A172 (cell line): ENCODE measurements at places on chromosomes 12 and 14.

GRCh38 chr12:32964981-32965585 lies 68.5 kb upstream of the PKP2 start:
- DNase-seq: no peak

DNA sequence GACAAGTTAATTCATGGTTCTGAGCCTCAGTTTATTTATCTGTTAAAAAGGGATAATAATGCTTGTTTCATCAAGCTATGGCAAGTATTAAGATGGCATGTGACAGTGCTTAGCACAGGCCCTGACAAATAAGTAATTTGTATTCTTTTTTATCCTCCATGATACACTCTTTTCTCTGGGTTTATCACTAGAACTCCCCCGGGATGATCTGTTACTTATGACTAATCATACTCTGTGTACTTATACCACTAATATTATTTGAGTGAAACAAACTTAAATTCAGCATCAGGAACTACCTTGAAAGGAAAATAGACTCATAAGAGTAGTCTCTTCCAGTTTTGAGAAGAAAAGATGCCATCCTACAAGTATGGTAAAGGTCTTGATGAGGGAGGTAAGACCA lies 283.8 kb downstream of the PAWR start:
- DNase-seq: no peak

DNA sequence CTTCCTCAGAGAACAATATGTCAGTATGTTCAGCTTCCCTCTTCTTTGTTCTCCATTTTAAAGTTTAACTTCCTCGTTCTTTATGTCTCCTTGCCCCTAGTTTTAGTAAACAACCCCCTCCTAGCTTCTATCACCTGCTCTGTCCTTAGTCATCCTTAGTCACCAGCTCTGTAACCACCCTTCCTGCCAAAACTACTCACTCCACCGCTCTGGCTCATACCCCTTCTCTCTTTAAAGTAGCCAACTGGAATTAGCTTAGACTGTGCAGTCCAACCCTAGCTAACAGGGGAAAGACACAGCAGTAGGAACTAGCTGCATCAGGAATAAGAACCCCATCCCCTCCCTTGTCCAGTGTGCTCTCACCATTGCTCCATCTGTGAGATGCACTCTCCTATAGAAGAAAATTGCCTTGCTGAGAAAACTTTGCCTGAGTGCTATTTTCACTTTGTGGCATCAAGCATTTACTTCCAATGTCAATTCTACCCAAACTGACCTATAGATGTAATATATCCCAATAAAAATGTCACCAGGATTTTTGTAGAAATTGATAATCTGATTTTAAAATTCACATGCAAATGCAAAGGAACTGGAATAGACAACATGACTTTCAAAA lies 603.2 kb downstream of the C12orf50 start:
- DNase-seq: peak; percentile 85

GRCh38 chr12:65518771-65519170 lies 240.3 kb downstream of the MSRB3 start:
- DNase-seq: peak; percentile 46

DNA sequence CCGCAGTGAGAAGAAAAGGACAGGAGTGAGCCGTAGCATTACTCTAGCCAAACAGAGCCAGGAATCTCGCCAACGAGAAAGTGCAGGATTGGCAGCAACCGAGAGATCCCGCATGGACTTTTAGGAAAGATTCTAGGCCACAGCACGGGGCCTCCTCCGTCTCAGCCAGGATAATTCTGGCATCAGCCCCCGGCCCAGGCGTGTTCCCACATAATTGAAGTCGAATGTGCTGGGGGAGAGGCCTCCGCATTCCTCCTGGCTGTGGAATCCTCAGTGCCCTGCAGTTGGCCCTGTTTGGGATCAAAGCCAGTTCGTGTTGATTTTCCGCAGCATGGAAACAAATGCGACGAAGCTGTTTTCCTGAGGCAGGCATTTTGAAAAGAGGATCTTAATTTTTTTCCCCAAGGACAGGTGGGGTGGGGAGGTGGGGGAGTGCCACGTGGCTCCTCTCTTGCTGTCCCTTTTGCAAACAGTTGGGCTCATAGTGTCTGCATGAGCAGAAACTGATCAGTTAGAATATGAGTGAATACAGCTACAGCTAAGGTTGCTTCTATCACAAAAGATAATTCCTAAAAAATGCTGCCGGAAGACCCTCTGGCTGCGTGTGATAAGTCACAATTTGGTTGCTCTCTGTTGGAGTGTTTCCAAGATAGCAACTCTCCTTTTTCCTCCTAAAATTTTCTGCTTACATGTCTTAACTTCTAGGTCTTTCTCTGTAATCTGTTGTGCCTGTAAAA lies 37.3 kb upstream of the ATXN2 start:
- no peak for DNase-seq

DNA sequence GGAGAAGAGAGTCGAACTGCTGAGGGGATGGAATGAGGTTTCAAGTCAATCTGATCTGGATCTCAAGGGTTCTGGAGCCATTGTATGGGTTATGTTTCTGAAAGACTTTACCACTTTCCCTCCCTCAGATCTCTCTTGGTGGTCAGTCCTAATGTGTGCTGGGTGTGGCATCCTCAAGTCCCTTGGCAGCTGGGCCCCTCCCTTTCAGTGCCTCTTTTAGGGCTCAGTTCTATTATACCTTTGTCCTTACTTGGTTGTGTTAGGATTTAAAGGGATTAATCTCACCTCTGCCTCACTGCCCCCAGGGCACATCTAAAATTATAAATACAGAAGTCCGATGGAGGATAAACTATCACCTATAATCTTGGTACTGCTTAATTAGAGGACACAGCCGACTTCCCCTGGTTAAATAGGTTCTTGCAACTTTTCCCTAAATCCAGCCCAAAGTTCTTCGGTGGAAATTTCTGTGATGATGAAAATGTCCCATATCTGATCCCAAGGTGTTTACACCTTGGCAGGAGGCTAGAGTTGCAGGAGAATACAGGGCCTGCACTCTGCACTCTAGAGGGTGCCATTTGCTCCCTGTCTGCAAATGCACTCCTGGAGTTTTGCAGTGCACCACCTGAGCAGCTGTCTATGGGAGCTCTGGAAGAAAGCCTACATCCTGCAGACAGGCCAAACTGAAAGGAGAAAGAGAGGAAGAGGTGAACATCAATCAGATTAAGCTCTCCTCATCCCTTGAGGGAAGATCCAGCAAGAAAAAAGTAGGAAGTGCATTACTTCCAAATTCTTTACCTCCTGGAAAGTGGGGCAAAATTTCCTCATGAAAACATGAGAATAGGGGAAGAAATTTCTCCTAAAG lies 106.8 kb downstream of the NUAK1 start:
- DNase-seq: peak; percentile 27

GRCh38 chr12:103868215-103868614 lies 27.2 kb upstream of the NT5DC3 start:
- DNase-seq: no peak

DNA sequence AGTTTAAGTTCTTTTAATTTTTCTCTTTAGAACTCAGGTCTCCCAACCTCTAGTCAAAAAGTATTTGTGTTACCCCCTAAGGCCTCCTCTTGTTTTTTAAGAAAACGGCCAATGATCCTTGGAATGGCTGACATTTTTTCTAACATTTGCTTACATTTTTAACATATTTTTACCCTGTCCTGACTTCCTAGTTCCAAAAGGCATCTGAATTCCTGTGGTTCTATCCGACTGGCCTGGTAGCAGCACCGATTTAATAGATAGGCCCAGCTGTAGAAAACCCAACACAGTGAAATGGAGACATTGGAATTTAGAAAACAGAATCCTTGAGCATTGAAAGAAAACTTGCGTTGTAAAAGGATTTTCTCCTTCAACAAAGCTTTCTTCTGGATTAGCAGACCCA lies 134.7 kb upstream of the GSC start:
- DNase-seq: no peak

DNA sequence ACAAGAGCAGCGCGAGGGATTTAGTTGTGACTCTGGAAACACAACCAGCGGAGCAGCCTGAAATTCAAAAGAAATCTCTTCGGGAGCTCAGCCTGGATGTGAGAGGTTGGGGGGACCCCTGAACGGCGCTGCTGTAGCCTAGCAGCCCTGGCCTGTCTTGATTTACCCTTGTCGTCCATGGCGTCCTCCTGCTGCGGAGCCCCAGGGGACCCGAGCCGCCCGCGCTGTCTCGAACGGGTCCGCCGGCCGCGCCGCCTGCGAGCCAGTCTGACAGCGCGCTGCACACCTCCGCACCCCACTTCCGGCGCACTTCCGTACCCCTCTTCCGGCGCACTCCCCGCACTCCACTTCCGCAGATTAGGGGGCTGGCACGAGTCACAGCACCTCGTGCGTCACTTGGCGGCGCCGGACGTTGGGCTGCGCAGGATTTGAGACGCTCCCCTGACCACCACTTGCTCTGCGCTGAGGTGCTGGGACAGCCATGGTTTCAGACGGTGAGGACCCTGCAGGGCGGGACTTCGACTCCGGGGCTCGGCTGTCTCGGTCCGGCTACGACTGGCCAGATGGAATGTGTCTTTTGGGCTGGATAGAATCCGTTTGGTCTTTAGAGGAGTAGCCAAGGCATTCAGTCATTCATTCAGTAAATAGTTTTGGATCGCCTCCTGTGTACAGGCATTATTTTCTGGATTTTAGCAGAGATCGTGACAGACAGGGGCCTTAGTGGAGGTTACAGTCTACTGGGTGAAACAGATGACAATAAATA lies at the start of the genes EIF2B1 and GTF2H3:
EIF2B1 (minus strand) TSS at position 308 of the 763 bp plus-strand sequence; CDS start at position 179, 129 bp downstream.
GTF2H3 (plus strand) TSS at position 451 of the 763 bp plus-strand sequence; CDS start at position 482, 31 bp downstream.
- peak; percentile 91 for DNase-seq

GRCh38 chr12:92745856-92746550 lies 43.2 kb downstream of the PLEKHG7 start:
- peak; percentile 91 for DNase-seq

- no peak for DNase-seq
These were observed 29.1 kb downstream of the FSCB start for GRCh38 chr14:44477953-44478352.

DNA sequence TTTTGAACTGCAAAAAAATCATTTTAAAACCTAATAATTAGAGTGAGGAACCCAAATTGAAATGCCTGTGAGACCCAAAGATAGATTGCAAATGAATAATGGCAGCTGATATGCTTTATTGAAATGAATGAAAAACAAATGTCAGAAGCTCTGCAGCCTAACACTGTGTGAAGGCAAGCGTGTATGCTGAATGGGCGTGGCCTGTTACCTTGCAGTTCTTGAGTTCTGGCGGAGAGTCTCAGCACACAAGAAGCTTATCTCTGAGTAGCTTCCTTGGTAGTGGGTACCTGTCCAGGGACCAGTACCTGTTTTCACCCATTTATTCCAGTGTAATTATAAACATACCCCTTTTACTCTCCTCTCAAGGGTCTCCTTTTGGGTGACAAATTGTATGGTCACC lies 341.2 kb downstream of the NPAS3 start:
- no peak for DNase-seq

- no peak for DNase-seq
These were observed 3.6 kb downstream of the TPH2 start for GRCh38 chr12:71942259-71942658.

GRCh38 chr14:91367173-91368171 lies 50.1 kb downstream of the CCDC88C start:
- DNase-seq: peak; percentile 83

- DNase-seq: no peak
These were observed 54.0 kb downstream of the ZNF641 start for GRCh38 chr12:48296586-48297282.

DNA sequence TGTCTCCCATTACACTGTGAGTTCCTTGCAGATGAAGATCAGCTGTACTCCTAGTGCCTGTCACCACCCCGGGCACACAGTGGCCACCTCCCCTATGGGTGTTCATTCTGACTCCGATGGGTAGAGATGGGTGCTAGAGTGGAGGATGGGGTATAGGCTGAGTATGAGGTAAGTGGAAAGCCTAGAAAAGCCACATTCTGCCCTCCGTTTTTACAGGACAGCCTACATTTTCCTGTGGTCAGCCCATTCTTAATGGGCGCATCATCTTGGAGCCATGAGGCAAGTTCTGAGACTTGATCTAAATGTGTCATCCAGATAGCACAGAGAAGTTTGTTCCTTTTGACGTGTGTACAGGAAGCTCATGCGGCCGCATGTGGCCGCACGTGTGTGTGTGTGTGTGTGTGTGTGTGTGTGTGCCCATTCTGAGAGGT lies 166.7 kb upstream of the HIF1A start:
- DNase-seq: peak; percentile 79

DNA sequence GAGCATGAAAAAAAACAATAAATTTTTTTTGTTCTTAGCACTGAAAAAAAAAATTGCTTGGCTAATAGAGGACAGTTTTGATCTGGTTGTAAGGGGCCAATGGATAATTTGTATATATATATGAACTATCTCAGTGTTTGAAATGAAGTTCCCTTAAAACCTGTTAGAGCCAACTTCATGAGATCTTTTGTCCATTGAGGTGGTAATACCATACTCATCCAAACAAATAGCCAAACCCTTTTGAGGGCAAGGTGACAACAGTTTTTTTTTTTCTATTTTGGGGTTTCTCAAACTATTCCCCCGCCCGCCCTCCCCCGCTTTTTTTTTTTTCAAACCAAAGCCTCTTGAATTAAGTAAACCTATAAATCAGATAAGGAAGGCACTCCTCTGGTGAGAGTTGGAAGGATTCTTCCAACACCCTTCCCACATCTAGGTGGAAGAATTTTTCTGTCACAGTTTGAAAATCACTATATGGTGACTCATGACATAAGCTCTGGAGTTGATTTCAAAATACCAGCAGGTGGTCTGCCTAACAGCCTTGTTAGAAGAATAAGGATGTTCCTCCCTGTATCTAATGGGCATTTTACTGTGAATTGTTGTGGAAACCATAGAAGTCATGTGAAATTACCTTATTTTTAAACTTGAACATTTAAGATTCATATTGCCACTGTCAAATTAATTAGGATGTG lies 10.2 kb downstream of the ARHGAP5 start:
- DNase-seq: peak; percentile 88

GRCh38 chr12:15856097-15856982 lies 25.8 kb upstream of the STRAP start:
- peak; percentile 40 for DNase-seq

DNA sequence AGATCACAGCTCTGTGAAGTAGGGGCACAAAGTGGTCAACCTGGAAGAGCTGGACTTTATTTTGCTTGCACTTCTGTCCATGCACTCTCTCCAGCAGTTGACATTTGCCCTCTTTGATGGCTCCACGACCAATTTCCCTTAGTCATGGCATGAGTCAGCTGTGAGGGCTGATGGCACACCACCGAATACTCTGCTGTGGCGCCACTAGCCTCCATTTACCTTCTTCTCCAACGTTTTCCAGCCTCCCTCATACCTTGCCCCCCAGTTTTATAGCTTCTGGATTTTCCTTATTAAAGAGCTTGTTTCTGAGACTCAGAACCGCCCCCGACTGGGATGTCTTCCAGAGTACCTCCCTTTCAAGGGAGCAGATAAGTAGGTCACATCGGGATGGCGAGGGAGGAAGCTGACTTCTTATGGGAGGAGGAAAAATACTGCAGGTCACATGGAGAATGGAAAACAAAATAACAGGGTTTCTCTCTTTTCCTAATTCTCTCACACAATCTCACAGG lies 17.6 kb downstream of the NINJ2 start:
- DNase-seq: peak; percentile 27

DNA sequence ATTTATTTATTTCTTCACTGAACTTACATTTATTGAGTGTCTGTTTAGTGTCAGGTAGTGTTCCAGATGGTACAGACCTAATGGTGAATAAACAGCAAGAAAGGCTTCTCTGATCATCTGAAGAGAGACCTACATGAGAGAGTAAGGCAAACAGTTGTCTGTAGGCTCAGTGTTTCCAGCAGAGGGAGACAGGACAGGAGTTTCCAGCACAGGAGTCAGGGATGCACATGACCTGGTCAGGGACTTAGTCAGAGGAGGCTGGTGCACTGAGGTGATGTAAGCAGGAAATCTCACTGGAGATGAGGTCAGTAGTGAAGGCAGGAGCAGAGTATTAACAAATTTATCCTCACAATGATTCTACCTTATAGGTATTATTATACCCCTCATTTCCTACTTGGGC lies 233.2 kb downstream of the MDGA2 start:
- peak; percentile 87 for DNase-seq
